ENCODE measurements at places on chromosomes 7 and 10.

DNA sequence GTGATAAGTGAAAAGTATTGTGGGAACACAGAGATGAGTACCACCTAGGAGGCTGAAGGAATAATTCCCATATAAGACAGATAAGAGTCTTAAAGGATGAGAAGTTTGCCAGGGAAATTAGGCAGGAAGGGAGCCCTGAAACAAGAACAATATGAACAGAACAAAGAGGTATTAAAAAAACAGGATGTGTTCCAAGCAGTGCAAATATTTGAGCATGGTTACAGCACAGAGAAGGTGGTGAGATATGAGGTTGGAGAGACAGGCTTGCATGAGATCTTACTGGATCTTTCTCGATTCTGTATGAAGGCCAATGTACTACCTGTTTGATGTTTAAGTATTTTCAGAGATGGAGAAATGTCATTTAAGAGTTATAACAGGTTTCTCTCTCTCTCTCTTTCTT, 20.3 kb downstream of the TAC1 start:
- no peak for DNase-seq

DNA sequence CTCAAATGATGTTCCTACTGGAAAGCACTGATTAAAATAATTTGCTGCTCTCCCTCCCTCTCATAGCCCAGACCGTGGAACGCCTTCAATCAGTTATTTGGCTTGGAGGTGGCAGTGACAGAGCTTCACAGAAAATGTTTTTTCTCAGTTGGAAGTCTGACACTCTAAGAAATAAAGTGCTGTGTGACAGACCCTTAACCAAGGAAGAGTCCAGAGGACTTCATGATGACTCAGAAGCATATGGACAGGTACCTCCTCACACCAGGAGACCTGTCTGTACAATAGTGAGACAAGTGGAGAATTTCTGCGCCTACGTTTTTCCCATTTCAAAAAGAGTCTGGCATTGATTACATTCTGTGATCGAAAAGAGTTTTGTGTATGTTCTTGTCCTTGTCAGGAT, 295.5 kb downstream of the DOCK4 start:
- DNase-seq: no peak

DNA sequence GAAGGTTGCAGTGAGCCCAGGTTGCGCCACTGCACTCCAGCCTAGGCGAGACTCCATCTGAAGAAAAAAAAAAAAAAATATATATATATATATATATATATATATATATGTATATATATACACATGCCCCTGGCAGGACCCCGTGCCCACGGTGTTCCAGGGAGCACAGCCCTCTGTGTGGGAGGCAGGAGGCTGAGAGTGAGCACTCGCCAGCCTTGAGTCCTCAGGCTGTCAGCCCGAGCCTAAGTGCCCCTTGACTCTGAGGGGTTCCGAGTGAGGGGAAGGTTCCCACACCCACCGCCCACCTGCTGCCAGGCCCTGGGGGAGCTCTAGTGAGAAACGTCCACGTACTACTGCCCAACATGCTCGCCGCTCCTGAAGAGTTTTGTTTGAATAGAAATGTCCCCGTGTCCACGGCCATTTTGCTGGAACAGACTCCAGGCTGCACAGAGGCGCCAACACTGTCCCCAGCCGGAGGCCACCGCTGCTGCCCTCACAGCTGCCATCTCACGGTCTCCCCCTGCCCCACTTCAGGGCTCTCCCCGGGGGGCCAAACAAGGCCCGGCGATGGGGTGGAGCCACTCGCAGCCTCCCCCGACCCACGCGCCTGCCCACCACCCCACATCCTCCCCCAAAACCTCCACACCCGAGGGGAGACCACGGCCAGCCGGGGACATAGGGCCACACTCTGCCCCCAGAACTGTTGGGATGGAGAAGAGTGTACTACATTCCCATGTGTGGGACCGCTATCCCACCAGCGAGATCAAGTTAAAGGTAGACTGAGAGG, 62.8 kb upstream of the EBF3 start:
- DNase-seq: no peak

- no peak for DNase-seq
These were observed 266.1 kb downstream of the SORCS1 start for GRCh38 chr10:106898446-106898845.

DNA sequence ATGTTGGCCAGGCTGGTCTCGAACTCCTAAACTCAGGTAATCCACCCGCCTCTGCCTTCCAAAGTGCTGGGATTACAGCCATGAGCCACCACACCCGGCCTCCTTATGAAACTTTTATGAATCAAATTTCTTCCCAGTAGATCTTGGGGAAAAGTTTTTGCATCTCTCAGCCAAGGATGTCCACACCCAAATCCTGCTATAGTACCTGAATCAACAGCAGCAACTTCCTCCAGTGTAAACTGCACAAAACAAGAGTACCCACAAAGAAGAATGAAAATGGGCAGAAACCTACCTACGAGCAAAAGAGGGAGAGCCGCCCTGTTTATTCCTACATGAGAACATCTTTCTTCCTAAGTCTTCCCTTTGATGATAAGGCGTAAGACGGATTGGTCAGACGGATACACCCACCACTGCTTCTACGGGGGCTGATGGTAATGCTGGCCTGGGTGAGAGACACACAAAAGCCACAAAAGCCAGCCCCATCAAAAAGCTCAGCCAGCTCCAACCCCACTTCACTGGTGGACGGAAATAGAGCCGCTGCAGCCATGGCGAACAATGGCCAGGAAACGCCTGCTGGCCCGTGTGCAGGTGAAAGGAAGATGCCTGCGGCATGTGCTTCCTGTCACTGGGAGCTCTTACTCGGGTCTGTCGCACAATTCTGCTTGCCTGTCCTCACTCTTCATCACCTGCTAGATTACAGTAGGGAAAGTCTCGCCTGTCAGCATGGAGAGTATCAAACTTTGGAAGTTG, 10.4 kb downstream of the JCAD start:
- no peak for DNase-seq

DNA sequence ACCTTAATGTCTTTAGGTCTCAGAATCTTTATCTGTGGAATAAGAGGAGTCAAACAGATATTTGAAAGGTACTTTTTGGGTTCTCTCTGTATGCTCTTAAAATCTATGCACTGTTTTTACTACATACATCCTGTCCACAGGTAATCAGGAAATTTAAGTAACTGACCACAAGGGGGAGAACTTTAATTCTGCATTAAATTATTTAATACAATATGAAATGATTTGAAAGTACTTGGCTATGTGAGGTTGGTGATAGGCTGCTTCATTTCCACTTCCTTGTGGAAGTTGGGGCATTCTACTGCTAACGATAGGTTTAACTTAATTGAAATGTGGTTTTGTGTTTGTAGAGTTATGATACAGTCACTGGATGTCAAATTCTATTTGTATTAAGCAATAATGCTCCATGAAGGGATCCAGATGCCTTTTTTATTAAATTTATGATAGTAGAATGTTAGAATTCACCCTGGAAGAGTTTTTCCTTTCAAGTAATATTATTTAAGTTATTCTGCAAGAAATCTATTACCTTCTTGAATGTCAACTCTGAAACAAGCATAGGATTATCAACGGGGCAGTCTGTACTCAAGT, 6.0 kb downstream of the TEX47 start:
- no peak for DNase-seq

- no peak for DNase-seq
These were observed 47.1 kb downstream of the NT5C2 start for GRCh38 chr10:103145860-103146466.

- no peak for DNase-seq
These were observed at the start of gene SFXN2 for GRCh38 chr10:102714621-102715455. SFXN2 (plus strand) TSS chr10:102714636; CDS start chr10:102726637, 12,001 bp downstream.

GRCh38 chr10:88810196-88810961, 7.8 kb downstream of the LIPM start:
- DNase-seq: peak; percentile 86

All from T1000 (cell line).